ENCODE measurements at places on chromosomes 1 and 21.

DNA sequence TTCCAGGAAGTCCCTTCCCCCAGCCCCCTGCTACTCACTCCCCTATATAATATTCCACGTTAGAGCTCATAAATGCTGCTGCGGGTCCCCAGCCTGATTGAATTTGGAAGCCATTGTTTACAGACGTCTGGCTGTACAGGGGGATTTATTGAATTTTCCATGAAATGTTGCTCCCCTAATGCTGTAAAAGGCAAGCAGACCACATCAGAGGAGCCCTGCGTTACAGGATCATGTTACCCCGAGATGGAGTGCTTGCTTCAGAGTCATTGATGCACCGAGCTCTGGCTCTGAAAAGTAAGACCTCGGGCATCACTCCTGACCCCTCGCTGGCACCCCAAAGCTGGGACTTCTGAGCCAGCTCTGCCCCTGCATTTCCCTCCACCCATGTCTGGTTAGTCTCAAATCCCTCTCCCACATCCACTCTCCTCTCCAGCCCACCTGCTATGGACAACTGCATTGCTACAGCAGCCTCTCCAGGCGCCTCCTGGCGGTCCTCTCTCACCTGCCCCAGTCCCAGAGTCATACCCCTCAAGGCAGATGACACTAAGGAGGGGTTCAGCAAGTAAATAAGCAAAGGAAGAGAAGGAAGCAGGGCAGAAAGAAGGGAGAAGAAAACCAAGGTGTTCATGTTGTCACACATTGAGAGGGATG is 127.8 kb downstream of the TMEM53 start:
- DNase-seq, result no peak

GRCh38 chr1:155199792-155200191 is 7.9 kb downstream of the THBS3 start:
- DNase-seq, result no peak

GRCh38 chr21:43805275-43805800 is 16.0 kb downstream of the RRP1 start:
- DNase-seq, result no peak

- DNase-seq, result no peak
Observed at GRCh38 chr1:144101397-144102045, 129.7 kb upstream of the FAM72C start.

GRCh38 chr1:24201941-24202440 is 14.9 kb upstream of the IFNLR1 start:
- DNase-seq, result peak; percentile 92

DNA sequence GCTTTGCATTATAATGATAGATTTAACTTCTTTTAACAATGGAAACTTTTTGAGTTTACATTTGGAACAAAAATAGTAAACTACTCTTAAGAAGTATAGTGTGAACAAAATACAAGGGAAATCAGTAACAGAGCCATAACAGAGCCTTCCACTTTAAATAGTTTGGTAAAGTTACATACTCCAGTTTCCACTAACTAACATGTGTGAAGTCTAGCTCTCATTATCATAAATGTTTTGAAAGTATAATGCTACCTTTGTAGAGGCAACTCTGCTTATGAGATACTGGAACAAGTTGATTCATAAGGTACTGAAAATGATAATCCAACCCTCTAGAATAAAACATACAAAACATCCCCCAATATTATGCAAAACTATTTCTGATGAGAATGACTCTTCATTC is 1155.1 kb upstream of the ADGRL2 start:
- DNase-seq, result no peak

DNA sequence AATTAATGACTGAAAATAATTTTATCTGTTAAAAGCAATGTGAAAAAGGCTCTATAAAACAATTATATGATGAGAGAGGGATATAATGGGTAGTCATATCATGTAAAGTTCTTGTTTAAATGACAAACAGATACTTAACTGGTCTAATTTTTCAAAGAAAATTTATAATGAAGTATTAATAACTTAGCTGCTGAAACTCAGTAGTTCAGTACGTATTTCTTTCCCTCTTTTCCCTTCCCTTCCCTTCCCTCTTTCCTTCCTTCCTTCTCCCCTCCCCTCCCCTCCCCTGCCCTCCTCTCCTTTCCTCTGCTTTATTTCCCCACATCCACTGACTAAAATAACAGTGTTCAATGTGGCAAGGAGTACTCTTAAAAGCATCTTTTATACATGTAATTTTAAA is 123.1 kb upstream of the PTGFR start:
- DNase-seq, result no peak

DNA sequence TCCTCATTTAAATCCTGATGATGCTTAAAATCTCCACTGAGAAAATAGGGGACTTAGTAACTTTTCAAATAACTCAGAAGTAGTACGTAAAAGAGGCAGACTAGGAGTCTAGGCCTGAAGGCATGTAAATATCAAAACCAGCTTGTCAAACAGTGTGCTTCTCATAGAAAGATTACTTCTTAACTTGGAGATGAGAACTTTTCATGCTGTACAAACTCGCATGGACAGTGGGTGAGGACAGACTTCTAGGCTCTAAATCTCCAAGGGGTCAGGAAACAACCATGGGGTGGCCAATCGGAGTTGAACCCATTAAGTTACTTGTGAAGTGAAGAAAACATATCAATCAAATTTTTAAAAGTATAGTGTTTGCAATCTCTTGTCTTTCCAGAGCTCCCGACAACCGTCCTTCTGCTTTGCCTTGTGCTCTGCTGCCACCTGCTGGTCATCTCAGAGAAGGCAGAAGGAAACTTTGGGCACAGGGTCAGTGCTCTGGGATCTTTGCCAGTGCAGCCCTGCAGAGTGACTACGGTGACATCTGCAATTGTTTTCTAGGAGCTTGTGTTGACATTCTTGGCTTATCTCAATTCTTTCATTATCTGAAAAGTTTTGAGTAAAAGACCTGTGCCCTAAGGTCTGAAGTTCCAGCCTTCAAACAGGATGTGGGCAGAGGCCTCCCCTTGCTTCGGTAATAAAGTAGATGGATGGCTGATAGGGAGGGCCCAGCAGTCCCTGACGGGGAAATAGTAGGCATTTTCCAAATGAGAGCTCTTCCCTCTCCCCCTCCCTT is 105.1 kb upstream of the PDE4B start:
- DNase-seq, result peak; percentile 79

GRCh38 chr21:34795175-34795547 is 126.4 kb downstream of the CLIC6 start:
- peak; percentile 51 for DNase-seq

- no peak for DNase-seq
Observed at GRCh38 chr1:197725044-197725443, 50.2 kb downstream of the DENND1B start.

DNA sequence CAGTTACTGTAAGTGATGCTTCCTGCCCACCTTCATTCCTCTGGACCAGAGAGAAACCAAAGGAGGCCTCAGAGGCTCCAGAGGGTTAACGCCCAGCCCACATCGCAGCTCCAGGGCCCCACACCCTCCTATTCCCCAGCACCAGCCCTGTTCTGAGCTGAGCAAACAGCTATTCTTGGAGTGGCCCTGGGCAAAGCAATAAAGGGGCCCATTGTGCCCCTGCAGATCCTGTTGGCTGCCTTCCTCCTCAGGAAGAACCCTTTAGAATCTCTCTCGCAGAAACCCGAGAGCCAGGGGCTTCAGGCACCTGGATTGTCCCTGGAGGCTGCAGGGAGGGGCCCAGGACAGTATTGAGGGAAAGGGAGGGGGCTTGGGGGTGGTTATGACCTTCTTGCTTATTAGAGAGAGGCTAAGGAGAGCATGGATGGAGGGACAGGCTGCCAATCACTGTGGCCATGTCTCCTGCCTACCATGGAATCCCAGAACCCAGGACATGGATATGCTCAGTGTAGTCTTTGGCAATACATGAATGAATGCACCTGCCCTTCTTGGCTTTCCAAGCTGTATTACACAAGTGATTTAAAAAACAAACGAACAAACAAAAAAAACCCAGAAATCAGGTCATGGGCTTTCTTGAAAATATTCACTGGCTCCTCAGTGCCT is 9.2 kb downstream of the PADI2 start:
- DNase-seq, result no peak

DNA sequence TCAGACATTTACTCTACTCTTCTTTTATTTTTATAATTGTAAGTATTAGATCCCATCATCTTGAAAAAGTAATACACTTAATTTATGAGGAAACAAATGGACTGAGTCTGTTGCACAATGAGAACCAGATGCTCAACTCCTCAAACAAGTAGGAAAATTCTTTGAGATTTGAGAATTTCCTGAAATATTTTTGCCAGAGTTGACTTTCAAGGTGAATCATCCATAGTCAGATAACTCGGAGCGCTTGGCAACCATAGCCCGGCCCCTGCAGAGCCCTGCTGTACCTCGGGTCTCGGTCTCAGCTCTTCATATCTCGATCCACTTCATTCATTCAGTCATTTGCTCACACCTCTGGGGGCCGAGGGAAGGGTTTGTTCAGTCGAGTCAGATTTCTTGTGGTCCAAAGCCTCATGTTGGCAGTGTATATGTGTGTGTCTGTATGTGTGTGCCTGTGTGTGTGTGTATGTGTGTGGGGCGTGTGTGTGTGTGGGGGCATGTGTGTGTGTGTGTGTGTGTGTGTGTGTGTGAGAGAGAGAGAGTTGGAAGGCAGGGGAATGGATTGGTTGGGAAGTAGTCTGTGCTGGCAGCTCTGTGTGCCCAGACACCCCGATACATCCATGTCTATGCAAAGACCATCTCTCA is 18.1 kb upstream of the PCP4 start:
- no peak for DNase-seq

GRCh38 chr1:37034121-37035013 is at the start of gene GRIK3:
GRIK3 (minus strand) TSS chr1:37034515; CDS start chr1:37034108, 407 bp downstream.
- no peak for DNase-seq

DNA sequence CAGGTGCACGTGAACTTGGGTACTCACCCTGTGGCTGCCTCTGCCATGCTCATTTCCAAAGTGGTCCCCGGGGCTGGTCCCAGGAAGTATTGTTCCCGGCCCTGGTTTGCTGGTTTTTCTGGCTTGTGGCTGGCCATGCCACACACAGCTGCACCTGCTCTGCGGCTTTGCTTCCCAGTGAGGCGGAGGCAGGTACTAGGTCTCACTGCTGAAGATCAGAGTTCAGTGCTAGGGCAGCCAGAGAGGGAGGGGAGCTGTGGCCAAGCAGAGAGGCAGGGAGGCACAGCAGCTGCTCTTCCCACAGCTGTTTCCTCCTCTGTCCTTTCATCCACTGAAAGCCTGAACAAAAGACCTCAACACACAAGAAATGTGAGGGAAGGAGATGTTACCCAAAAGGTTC is 30.5 kb downstream of the ENO1 start:
- DNase-seq, result no peak

GRCh38 chr1:68814067-68814466 is 317.2 kb upstream of the DEPDC1 start:
- no peak for DNase-seq

DNA sequence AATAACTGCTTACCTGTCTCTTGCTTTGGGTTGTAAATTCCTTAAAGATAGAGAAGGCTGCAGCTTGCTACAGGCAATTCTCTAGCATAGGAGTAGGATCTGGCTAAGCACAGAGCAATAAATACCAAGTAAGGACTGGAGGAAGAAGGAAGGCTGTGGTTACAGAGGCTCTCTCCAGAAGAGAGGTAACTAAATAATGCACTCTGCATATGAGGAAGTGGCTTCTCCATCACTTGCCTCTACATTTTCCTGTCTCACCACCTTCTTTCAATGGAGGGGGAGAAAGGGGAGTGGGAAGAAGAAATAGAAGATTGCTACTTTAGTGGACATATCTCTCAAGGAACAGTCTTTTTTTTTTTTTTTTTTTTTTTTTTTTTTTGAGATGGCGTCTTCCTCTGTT is 60.9 kb upstream of the LAX1 start:
- no peak for DNase-seq

DNA sequence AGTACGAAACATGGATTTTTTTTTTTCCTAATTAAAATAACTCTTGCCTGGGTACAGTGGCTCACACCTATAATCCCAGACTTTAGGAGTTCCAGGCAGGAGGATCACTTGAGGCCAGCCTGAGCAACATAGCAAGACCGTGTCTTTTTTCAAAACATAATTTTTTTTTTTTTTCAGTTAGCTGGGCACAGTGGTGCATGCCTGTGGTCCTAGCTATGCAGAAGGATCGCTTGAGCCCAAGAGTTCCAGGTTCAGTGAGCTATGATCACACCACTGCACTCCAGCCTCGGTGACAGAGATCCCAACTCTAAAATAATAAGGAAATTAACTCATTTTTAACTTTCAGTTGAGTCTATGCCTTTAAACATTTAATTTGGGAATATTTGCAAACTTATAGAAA is 170.1 kb downstream of the NEK7 start:
- no peak for DNase-seq

- no peak for DNase-seq
Observed at GRCh38 chr1:201724766-201725118, 104.2 kb upstream of the IPO9 start.

- peak; percentile 54 for DNase-seq
Observed at GRCh38 chr1:184387476-184388318, 868 bp downstream of the C1orf21 start.

DNA sequence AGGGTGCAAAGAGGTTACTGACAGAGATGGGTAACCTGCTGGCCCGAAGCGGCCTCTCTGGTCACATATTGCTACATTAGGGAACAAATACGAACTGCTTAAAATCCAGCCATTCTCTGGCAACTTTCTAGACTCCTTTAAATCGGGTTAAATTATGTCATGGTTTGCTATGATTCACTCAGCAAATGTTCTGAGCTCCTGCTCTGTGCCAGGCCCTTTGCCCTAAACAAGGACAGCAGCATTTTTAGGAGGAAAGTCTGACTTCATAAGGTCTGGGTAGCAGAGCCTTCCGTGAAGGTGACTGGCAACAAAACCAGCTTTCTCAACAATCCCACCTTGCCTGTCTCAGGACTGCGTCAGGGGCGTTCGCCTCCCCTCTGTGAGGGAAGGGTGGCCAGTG is 15.4 kb downstream of the ZP4 start:
- no peak for DNase-seq

DNA sequence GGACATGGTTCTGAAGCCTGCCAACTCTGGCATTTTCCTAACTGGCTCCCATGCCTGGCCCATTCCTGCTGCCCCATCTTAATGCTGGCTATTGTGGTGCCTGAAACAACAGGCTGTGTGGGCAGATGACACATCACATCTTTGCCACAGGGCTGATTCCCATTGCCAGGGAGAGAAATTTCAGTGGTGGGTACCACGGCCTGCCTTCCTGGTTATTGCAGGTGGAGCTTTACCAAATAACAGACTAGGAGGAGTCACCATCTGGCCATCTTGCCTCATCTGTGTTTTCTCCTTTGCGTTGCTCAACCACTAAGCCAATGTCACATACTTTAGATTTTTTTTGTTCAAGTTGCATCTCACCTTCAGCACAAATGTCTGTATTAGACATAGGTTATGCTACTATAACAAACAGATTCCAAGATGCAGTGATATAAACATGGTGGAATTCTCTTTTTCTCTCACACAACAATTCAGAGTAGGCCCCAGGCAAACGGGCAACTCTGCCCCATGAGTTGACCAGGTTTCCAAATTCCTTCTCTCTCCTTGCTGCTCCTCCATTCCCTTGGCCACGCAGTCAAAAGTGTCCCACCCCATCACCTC is 14.1 kb downstream of the CDA start:
- no peak for DNase-seq

DNA sequence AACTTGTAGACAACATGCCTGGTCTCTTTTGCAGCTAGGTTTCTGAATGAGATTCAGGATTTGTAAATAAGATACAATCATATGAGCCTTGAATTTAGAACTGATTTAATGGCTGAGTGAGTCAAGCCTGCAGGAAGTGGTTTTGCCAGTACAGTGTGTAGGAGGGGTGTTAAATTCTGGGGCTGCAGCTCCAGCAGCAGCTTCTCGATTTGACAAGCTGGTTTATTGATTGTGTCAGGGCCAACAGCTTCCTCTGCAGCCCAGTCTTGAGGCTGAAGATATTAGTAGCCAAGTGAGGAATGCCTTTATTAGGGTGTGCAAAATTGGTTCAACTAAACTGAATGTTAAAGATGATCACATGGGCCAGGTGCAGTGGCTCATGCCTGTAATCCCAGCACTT is 11.5 kb upstream of the PLA2G5 start:
- DNase-seq, result peak; percentile 86

Measured in GM03348 (cell line).